Suprapubic skin (tissue), 4 donors: ENCODE measurements at places on chromosomes 16 and 17. TPM values are rescaled to one million over a fixed set of nuclear protein-coding genes. Genes with fewer than 3 reads are reported as not detected.

Gene EPX
- 0.25 TPM for total RNA-seq

Gene EFNB3
- 9.2 TPM for total RNA-seq

DNA sequence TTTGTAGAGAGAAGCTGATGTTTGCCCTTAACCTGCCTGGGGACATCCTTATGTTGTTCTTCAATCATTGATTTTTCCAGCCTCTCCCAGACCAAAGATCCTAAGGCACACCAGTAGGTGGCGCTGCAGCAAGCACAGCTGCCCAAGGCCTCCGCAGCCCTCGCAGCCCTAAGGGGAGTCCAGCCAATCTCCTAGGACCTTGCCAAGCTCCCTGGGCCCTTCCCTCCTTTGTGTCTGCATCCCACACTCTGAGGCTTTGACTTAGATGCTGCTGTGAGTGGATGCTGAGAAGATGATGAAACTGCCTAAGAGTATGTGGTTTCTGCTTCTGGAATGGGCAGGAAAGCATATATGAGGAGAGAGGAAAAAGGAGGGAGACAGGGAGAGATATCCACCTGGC lies 47.1 kb downstream of the SPACA3 start:
- H3K4me3 ChIP-seq = no peak overlapping the region
- peaks cover 19% of the 10 kb centered on the region for H3K27me3 ChIP-seq
- H3K36me3 ChIP-seq = no peaks in the 10 kb centered on the region
- no peaks in the 10 kb centered on the region for H3K4me1 ChIP-seq
- no peak for DNase-seq

Gene USP36
- 118 TPM for total RNA-seq

DNA sequence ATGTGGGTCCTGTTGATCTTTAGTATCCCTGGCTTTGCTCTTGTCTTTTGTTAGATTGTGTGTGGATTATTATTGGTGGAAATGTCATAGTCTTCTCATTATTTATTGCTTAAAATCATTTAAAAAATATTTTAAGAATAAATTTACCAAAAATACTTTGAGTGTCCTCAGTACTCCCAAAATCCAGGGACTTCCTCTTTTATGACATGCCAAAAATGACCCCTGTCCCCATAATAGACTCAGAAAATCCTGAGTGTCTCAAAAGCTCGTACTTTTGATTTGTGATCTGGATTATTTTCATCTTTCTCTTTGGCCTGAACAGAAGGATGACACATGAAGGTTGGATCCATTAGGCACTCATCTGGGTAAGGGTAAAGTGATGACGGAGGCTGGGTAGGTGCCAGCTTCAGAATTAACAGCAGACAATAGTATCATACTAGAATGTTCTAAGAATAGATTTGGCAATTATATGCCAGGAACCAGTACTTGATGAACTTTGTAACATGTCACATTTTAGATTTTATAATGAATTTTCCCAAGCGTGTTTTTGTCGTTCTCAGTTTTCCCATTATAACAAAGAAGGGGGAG lies 602.2 kb upstream of the CDH8 start:
- H3K36me3 ChIP-seq = no peaks in the 10 kb centered on the region
- H3K4me1 ChIP-seq = no peaks in the 10 kb centered on the region
- DNase-seq = no peak
- no peaks in the 10 kb centered on the region for H3K27me3 ChIP-seq
- no peak overlapping the region for H3K4me3 ChIP-seq

DNA sequence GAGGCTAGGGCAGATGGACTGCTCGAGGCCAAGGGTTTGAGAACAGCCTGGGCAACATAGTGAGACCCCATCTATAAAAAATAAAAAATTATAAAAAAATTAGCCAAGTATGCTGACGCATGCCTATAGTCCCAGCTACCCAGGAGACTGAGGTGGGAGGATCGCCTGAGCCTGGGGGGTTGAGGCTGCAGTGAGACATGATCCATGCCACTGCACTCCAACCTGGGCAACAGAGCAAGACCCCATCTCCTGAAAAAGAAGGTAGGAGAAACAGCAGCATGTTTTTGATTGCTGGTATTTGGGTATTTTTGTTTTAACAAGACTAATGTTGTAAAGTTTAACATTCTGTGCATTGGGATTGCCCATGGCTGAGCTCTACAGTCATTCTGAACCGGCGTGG lies 8.9 kb upstream of the DDX19A start:
- no peaks in the 10 kb centered on the region for H3K27me3 ChIP-seq
- H3K36me3 ChIP-seq = peaks cover 36% of the 10 kb centered on the region
- H3K4me1 ChIP-seq = no peaks in the 10 kb centered on the region

Gene CTF1
- total RNA-seq = 0.64 TPM

GRCh38 chr17:77840513-77841165 lies 117.9 kb upstream of the TNRC6C start:
- H3K27ac ChIP-seq = no peak overlapping the region
- peak; percentile 28 for DNase-seq
- H3K27me3 ChIP-seq = no peaks in the 10 kb centered on the region
- H3K36me3 ChIP-seq = no peaks in the 10 kb centered on the region

DNA sequence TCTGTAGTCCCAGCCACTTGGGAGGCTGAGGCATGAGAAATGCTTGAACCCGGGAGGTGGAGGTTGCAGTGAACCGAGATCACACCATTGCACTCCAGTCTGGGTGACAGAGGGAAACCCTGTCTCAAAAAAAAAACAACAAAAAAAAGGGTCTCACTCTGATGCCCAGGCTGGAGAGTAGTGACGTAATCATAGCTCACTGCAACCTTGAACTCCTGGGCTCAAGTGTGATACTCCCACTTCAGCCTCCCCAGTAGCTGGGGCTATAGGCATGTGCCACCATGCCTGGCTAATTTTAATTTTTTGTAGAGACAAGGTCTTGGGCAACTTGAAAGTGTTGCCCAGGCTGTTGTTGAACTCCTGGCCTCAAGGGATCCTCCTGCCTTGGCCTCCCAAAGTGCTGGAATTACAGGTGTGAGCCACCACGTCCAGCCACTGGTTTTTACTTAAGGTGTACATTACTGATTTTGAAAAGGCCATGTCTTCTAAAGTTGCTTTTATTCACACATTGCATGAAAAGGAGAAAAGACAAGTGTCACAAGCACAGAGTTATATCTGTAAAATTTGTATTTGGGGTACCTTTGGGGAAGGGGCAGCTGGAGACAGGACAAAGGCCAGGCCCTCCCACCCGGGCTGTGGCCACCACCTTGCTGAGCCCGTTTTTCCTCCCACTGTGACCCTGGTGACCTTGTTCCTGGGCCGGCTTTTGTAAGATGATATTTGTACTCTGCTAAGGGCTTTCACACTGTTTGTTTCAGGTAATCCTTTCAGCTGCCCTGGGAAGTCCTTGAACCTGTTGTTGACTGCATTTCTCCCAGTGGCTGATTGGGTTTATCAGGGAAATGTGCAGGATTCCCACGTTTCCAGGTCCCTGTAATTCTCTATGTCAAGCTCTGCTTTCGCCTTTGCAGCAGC lies 11.5 kb downstream of the GPT2 start:
- H3K36me3 ChIP-seq = no peaks in the 10 kb centered on the region
- no peaks in the 10 kb centered on the region for H3K27me3 ChIP-seq
- H3K27ac ChIP-seq = no peak overlapping the region
- peaks cover 35% of the 10 kb centered on the region for H3K4me1 ChIP-seq
- H3K4me3 ChIP-seq = no peak overlapping the region
- DNase-seq = no peak

GRCh38 chr17:63480192-63480784 lies 3.4 kb downstream of the ACE start:
- no peak overlapping the region for H3K4me3 ChIP-seq
- H3K27ac ChIP-seq = no peak overlapping the region
- no peak for DNase-seq
- peaks cover 4% of the 10 kb centered on the region for H3K36me3 ChIP-seq
- peaks cover 22% of the 10 kb centered on the region for H3K27me3 ChIP-seq
- peaks cover 33% of the 10 kb centered on the region for H3K4me1 ChIP-seq

- no peak for DNase-seq
- H3K4me1 ChIP-seq = peaks cover under 1% of the 10 kb centered on the region
- H3K36me3 ChIP-seq = no peaks in the 10 kb centered on the region
- no peaks in the 10 kb centered on the region for H3K27me3 ChIP-seq
- no peak overlapping the region for H3K4me3 ChIP-seq
Measured at GRCh38 chr16:56113223-56113622, 78.1 kb upstream of the GNAO1 start.

- H3K4me3 ChIP-seq = no peak overlapping the region
- H3K27me3 ChIP-seq = no peaks in the 10 kb centered on the region
- peaks cover 87% of the 10 kb centered on the region for H3K4me1 ChIP-seq
- no peaks in the 10 kb centered on the region for H3K36me3 ChIP-seq
Measured at GRCh38 chr16:89476811-89477261, 13.5 kb downstream of the ANKRD11 start.

- H3K27ac ChIP-seq = no peak overlapping the region
- no peak for DNase-seq
- H3K4me3 ChIP-seq = no peak overlapping the region
- H3K36me3 ChIP-seq = no peaks in the 10 kb centered on the region
- peaks cover 14% of the 10 kb centered on the region for H3K27me3 ChIP-seq
Measured at GRCh38 chr17:33218698-33219601, 74.1 kb downstream of the ASIC2 start.

Gene MT1G
- total RNA-seq = 49.0 TPM

GRCh38 chr17:7219812-7220592 lies at the start of the genes ACADVL and DLG4:
Gene ACADVL (plus strand): TSS chr17:7219938. CDS start chr17:7219985, 47 bp downstream.
Gene DLG4 (minus strand): TSS chr17:7219836.
- peaks cover 74% of the 10 kb centered on the region for H3K4me1 ChIP-seq
- no peaks in the 10 kb centered on the region for H3K27me3 ChIP-seq
- H3K27ac ChIP-seq = peak within 1 kb of the TSS; percentile 96
- peak; percentile 96 for DNase-seq

Gene TBC1D3K
- not detected for total RNA-seq

- no peak overlapping the region for H3K27ac ChIP-seq
- no peaks in the 10 kb centered on the region for H3K36me3 ChIP-seq
- no peak for DNase-seq
Measured at GRCh38 chr16:77169650-77170236, 21.2 kb upstream of the MON1B start.

GRCh38 chr16:68422396-68422960 lies 25.8 kb downstream of the SMPD3 start:
- H3K27ac ChIP-seq = no peak overlapping the region
- DNase-seq = no peak
- no peak overlapping the region for H3K4me3 ChIP-seq
- peaks cover 11% of the 10 kb centered on the region for H3K4me1 ChIP-seq

Gene IL34
- 187 TPM for total RNA-seq

DNA sequence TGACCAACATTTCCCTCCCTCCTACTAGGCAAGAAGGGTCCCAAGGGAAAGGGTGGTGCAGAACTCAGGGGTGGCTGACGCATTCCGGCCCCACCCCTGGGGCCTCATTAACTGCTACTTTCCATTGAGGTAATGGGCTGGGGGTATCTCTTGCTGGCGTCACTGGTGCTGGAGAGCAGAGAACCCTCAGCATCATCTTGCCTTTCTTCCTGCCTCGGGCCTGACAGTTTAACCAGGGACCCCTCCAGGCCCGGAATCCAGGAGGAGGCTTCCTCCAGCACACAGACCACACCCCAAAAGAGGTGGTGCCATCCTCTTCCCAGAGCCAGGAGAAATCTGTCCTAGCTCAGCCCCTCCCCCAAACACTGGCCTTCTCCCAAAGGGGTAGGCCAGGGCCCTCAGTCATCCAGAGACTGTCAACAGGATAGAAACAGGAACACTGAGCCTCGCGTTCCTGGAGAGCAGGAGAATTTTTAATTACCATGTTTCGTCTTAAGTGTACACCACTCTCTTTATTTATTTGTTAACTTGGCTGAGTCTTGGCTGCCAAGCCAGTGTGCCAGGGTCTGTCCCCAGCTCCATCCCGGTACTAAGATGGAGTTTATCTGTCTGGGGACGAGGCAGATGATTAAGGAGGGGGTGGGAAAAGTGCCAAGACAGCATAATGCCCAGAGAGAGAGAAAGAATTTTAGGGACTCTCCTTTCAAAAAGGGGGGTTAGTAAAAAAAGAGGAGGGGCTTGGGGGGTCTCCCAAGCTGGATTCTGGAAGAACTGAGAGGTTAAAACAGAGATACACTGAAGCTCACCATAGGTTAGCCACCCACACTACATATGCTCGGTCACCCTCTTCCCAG lies 5.1 kb downstream of the ETV4 start:
- no peak for DNase-seq

GRCh38 chr16:8949536-8950418 lies 13.9 kb downstream of the USP7 start:
- H3K27ac ChIP-seq = no peak overlapping the region
- no peak for DNase-seq
- H3K27me3 ChIP-seq = no peaks in the 10 kb centered on the region
- no peaks in the 10 kb centered on the region for H3K36me3 ChIP-seq
- H3K4me1 ChIP-seq = peaks cover 69% of the 10 kb centered on the region
- H3K4me3 ChIP-seq = no peak overlapping the region

Gene HOXB7
- total RNA-seq = 3.2 TPM

Gene AATK
- 1.3 TPM for total RNA-seq

GRCh38 chr16:27776556-27777225 lies 226.7 kb downstream of the KATNIP start:
- H3K4me1 ChIP-seq = peaks cover 11% of the 10 kb centered on the region
- H3K27ac ChIP-seq = no peak overlapping the region
- DNase-seq = no peak
- peaks cover 28% of the 10 kb centered on the region for H3K36me3 ChIP-seq

DNA sequence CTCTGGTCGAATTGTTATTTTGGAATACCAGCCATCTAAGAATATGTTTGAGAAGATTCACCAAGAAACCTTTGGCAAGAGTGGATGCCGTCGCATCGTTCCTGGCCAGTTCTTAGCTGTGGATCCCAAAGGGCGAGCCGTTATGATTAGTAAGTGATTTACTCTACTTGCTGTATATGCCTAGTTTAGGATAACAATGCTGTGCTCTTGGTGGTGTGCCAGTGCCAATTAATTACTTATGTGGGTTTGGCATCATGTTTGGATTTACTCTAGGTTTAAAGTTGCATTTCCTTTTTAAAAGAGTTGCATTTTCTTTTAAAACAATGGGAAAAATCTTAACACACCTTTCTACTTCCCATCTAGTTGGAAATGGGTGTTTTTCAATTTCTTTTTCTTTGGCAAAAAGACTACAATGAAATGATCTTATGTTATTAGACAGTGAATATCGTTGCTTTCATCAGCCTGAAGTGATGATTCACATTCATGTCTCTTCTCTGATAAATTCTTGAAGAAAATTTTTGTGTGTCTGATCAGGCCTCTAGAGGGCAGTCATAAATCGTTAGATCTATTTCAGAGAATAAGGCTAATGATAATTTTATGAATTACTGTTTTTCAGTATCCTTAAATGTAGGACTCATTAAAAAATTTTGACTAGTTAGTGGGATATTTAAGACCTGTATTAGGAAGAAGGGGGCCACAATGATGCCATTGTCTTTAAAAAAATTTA lies 5.6 kb downstream of the SF3B3 start:
- H3K4me3 ChIP-seq = no peak overlapping the region
- H3K27me3 ChIP-seq = no peaks in the 10 kb centered on the region
- H3K36me3 ChIP-seq = peaks cover 69% of the 10 kb centered on the region
- DNase-seq = no peak
- no peak overlapping the region for H3K27ac ChIP-seq
- peaks cover 44% of the 10 kb centered on the region for H3K4me1 ChIP-seq

- no peak overlapping the region for H3K4me3 ChIP-seq
- H3K27me3 ChIP-seq = peaks cover 80% of the 10 kb centered on the region
- H3K4me1 ChIP-seq = peaks cover 18% of the 10 kb centered on the region
- H3K36me3 ChIP-seq = no peaks in the 10 kb centered on the region
- DNase-seq = no peak
Measured at GRCh38 chr16:86581458-86581857, 3.1 kb downstream of the FOXL1 start.

Gene KRT12
- not detected for total RNA-seq

- H3K4me3 ChIP-seq = no peak overlapping the region
- no peak for DNase-seq
- H3K36me3 ChIP-seq = peaks cover 100% of the 10 kb centered on the region
- H3K27me3 ChIP-seq = no peaks in the 10 kb centered on the region
- H3K4me1 ChIP-seq = no peaks in the 10 kb centered on the region
Measured at GRCh38 chr16:69936252-69936651, 14.9 kb upstream of the CLEC18A start.

Gene OTOP2
- not detected for total RNA-seq

GRCh38 chr16:28326881-28327610 lies 34.7 kb downstream of the SBK1 start:
- no peak overlapping the region for H3K4me3 ChIP-seq
- no peak for DNase-seq
- no peaks in the 10 kb centered on the region for H3K36me3 ChIP-seq
- H3K27me3 ChIP-seq = no peaks in the 10 kb centered on the region
- H3K27ac ChIP-seq = no peak overlapping the region
